T-helper 9 cell (primary cell): ENCODE measurements at places on chromosomes 2 and 18.

DNA sequence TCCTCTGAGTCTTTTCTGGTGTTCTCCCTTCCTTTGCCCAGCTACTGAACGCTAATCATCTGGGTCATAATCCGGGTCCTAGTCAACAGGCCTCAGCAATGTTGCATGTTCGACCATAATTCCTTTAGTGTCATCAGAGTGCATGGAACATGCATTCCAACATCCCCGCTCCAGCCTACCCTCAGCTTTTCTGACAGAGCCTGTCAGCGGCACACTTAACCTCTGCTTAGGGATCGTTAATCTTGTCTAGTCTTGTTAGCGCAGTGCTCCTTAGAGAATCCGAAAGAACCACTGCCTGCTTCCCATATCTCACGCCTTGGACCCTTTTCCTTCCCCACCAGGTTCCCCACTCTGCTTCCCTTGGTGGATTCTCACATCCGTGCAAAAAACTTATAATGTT, 767.9 kb upstream of the ID2 start:
- DNase-seq, result no peak

DNA sequence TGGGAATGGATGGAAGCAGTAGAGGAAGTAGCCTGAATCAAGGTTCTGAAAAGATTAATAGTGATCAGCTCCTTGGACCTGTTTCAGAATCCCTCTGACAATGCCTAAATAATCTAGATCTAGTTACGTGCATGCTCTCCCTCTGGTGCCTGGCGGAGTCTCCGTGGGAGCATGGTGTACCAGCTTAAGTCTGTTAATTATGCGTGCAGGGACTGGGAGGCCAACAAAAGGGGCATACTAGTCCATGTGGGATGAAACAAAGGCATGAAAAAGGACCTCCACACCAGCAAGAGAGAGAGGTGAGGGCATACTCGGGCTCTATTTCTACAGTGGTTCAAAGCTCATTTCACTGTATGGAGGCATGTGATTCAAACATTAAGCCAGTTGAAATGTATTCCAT, 200.3 kb downstream of the DPP4 start:
- no peak for DNase-seq

DNA sequence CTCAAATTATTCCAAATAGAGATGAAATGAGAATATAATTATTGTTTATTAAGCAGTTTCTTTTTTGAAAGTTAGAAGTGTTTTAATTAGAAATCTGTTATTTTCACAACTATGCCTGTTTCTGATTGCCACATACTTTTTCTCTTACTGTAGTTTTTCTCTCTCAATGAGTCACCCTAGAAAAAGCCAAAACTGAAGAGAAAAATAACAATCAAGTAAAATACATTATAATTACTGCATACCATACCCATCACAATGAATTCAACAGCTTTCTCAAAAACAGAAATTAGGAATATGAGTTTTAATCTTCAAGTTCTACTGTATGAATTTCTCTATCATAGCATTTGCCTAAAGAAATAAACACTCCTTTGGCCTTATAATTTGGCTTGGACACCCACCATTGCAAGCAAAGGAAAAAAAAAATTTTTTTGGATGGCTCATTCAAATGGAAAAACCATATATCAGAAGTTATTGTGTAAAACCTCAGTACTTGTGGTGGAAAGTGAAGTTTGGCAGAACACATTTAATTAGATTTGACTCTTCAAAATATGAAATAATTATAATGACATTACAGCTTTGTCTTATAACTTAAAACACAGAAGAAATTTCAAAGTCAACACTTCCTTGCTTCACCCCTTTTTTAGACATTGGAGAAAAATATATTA, 138.5 kb downstream of the DYM start:
- no peak for DNase-seq

- no peak for DNase-seq
These were observed 42.5 kb downstream of the COPS8 start for GRCh38 chr2:237128026-237128703.

GRCh38 chr2:141899740-141900139, 231.1 kb downstream of the LRP1B start:
- no peak for DNase-seq

DNA sequence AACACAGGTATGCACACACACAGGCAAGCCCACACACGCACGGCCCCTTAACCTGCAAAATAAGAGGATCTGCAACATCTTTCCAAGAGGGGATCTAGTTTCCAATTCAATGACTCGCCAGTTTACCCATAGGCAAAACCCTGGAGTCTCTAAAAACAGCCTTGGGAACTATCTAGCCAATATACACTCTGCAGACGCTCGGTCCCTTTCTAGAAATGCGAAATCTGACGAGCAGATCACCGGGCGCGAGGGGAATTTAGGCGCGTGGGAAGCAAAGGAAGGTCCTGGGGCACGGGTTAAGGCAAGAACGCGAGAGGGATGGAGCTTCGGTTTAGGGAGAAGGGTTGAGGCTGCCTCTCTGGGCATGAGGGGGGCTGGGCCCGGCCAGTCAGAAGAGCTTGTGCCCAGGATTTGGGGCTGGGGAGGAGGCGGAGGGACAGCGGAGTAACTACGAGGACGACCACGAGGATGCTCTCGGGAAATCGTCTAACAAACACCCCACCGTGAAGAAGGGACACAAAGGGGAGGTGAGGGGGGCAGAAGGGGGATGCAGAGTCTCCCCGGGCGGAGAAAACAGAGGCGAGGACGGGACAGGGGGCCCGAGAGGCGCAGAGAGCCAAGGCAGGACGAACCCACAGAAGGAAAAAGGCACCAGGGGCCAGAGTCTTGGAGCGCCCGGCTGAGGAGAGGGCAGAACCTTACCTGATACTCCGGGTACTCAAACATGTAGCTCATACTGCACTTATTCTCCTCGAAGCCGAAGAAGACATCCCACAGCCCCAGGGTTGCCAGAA, 542 bp downstream of the PGAP1 start:
- peak; percentile 4 for DNase-seq

DNA sequence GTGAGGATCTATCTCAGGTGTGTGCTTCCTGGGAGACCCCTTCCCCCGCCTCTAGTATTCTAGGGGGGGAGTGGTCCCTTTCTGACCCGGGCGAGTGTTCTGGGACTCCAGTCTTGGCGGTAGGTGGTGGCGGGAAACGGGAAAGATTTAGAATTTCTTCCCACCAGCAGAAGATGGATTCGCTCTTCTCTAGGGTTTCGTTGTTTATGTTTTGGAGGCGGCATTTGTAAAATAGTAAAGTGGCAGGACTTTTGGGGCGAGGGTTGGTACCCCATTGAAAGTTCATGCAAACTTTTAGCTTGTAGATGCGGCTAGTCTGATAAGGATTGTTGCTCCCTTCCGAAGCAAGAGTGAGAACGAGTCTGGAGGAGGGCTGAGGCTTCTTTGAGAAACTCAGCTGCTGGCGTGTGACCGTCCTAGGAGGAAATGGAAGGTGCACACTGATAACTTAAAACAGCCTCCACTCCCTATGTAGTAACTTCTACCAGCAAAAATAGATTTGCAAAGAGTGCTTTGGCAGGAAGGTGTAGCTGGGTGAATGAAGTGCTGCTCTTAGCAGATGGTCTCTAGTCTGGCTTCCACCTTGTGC, 412 bp downstream of the GPD2 start:
- peak; percentile 1 for DNase-seq

DNA sequence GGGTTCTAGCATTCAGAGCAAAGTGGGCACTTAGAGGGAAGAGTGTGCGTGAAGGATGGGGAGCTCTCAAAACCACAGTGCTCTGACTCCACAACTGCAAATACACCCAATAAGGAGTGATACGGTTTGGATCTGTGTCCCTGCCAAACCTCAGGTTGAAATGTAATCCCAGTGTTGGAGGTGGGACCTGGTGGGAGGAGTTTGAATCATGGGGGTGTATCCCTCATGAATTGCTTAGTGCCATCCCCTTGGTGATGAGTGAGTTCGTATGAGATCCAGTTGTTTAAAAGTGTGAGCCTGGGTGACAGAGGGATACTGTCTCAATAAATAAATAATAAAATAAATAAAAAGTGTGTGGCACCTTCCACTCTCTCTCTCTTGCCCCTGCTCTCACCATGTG, 50.3 kb upstream of the CCDC85A start:
- no peak for DNase-seq

DNA sequence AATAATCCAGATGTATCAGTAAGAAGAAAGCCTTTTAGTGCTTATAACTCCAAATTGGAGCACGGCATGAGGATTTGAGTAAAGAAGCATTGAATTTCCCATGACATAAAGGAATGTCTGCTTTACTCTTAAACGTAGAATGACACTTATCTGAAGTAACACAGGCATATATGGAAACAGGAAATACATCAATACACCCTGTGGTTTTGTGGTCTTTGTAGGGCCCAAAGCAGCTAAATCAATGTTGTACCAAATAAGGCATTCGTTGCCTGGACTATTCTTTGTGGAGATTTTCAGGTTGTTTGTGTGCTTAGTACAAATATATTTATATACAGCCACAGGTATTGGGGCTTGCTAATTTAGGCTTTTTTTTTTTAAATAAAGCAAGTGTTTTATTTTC, 660.5 kb downstream of the LRRTM4 start:
- no peak for DNase-seq

DNA sequence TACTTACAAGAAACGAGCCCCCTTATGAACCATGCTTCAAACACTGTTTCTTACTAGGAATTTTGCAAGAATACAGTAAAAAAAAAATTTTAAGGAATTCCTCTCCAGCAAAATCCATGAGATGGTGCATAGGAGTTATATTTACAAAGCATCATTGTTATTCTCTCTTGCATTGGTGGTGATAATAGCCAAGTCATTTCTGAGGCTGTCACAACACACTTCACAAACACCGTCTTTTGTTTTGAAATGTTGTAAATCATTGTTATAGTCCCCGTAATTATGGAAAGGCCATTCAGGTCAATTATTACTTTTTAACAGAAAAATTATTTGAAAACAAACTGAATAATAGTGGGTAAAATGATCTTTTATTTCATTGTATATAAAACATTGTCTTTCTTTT, 60.1 kb downstream of the DYNC1I2 start:
- no peak for DNase-seq

DNA sequence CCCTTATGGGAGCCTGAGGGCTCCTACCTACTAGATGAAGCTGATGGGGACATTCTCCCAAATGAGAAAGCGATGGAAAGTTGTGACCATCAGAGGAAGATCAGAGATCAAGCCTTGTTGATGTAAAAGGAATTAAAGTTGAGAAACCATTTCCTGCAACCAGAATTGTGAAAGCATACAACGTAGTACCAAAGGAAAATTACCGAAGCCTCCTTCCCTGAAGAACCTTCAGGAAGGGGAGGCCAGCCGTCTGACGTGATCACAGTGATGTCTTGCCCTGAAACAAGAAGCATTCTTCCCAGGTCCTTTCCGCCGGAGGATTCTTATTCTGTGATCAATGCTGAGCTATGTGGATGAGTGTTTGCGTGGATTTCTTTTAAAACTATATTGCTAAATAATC, 211.6 kb upstream of the TNP1 start:
- no peak for DNase-seq

- DNase-seq, result peak; percentile 8
These were observed 11.3 kb downstream of the IL1RN start for GRCh38 chr2:113138428-113139322.

GRCh38 chr18:36186461-36187192, 670 bp upstream of the MOCOS start:
- DNase-seq, result no peak

DNA sequence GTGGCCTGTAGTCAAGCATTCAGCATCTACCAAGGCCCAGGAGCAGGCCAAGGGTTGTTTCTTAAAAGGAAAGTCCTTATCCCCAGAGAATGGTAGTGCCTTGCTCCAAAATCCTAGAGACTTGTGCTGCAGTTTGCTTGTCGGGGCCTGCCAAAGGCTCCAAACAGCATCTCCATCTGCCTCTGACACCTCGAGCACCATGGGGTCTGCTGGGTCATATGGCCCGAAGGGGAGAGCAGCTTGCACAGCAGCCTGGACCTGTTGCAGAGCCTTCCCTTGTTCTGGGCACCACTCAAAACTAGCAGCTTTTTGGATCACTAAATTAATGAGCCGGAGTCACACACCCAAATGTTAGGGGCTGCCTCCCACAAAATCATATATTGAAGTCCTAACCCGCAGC, 35.7 kb downstream of the GNAL start:
- no peak for DNase-seq

GRCh38 chr2:219689676-219690628, 62.5 kb downstream of the SLC4A3 start:
- no peak for DNase-seq

- DNase-seq, result no peak
These were observed 348.9 kb downstream of the HRH4 start for GRCh38 chr18:24809173-24809950.

GRCh38 chr2:103123516-103123915, 361.7 kb downstream of the TMEM182 start:
- DNase-seq, result no peak

GRCh38 chr18:47679864-47680263, 250.6 kb downstream of the SMAD2 start:
- no peak for DNase-seq

DNA sequence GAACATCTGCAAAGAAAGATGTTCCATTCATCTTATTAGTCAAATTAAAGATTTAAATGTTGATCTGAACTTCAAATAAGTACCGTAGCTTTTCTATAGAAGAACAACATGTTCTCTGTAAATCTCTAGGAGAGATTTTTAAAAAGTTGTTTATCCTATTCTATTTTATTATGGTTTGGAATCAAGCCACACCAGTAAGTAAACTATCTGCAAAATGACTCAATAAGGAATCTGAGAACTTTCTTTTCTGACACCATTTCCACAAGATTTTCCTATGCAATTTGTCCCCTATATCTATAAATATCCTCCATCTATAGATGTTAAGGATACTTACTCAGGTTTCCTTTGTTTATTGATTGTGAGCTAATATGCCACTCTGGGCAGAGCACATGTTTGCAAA, 736.6 kb downstream of the CBLN2 start:
- DNase-seq, result no peak

- no peak for DNase-seq
These were observed 108.2 kb upstream of the KLHL14 start for GRCh38 chr18:32881009-32881408.

GRCh38 chr18:52888014-52888413, 548.0 kb downstream of the DCC start:
- no peak for DNase-seq

- no peak for DNase-seq
These were observed 11.4 kb downstream of the SLC1A4 start for GRCh38 chr2:65000644-65001043.

GRCh38 chr2:8638327-8638726, 43.5 kb upstream of the ID2 start:
- DNase-seq, result no peak

DNA sequence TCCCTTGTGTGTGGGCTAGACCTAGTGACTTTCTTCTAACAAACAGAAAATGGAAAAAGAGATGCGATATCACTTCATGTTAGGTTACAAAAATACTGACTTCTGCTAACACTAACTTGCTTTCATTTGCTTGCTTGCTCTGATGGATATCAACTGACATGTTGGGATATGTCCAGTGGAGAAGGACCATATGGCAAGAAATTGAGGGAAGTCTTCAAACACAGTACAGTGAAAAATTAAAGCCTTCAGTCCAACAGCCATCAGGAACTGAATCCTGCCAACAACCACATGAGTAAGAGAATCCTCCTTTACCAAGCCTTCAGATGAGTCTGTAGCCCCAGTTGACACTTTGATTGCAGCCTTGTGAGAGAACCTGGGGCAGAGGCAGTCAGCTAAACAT, 143.9 kb downstream of the MAIP1 start:
- DNase-seq, result no peak
